Melanocyte of skin (primary cell): ENCODE measurements at places on chromosomes 2 and 18. TPM values are rescaled to one million over a fixed set of nuclear protein-coding genes. Genes with fewer than 3 reads are reported as not detected.

Gene HOXD13
- total RNA-seq: not detected in 2 replicates

Gene FBLN7
- 1.00 and 1.2 TPM in 2 replicates for total RNA-seq

Gene FOXI3
- total RNA-seq: not detected in 2 replicates

Gene ACTG2
- under 0.01 and 1.8 TPM in 2 replicates for total RNA-seq

Gene RGPD3
- 0.33 and 0.46 TPM in 2 replicates for total RNA-seq

Gene UGT1A3
- total RNA-seq: not detected in 2 replicates

Gene M1AP
- not detected in 2 replicates for total RNA-seq

Gene FKBP7
- 22.0 and 40.3 TPM in 2 replicates for total RNA-seq

Gene GPC1
- total RNA-seq: 20.0 and 32.7 TPM in 2 replicates

Gene ATF2
- 55.7 and 72.7 TPM in 2 replicates for total RNA-seq

Gene SLC38A11
- total RNA-seq: 2.3 TPM in 1 of 2 replicates, not detected in the other

Gene MRPL30
- total RNA-seq: 55.9 and 62.3 TPM in 2 replicates

Gene CTLA4
- 2.9 and 6.2 TPM in 2 replicates for total RNA-seq

Gene NT5DC4
- total RNA-seq: not detected in 2 replicates

Gene UCN
- 0.67 and 1.1 TPM in 2 replicates for total RNA-seq

Gene GNLY
- total RNA-seq: not detected in 2 replicates

Gene TMEM163
- total RNA-seq: not detected in 2 replicates

Gene ADRA2B
- total RNA-seq: under 0.01 TPM in 1 of 2 replicates, not detected in the other

Gene TEX44
- total RNA-seq: not detected in 2 replicates

Gene EGR4
- not detected in 2 replicates for total RNA-seq
